ENCODE measurements at places on chromosomes 7 and 10.

DNA sequence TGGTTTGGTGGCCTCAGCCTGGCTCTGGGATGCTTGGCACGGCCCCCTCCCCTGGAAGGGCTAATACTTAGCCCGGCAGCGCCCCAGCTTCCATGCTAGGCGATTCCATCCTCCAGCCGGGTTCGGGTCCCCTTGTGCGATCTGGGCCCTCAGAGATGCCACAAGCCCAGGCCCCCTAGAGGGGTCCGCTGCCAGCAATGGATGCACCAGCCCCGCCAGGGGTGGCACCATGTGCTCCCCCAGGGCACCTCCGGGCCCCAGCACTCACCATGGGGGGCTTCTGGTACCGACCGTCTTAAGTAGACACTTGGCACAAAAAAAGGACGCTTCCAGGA is 125.7 kb upstream of the KCTD7 start:
- DNase-seq, result no peak

DNA sequence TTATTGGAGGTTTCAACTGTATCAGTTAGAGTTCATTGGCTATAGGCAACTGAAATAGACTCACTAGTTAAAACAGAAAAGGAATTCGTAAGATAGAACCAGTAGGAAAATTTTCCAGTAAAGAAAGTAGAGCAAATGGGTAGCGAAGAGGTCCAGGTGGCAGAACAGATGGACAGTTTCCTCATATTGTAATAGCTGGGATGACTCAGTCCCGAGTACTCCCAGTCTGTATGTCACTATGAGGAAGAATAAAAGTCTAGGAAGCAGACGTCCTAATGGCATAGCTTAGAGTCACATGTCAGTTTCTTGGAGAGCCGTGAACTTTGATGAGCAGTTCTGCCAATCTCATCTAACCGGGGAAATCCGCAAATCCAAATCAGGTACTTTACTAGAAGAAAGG is 95.3 kb downstream of the RNF32 start:
- no peak for DNase-seq

- peak; percentile 10 for DNase-seq
Observed at GRCh38 chr10:44689368-44689767, 221.8 kb upstream of the TMEM72 start.

- no peak for DNase-seq
Observed at GRCh38 chr10:70512149-70512639, 33.6 kb downstream of the PALD1 start.

DNA sequence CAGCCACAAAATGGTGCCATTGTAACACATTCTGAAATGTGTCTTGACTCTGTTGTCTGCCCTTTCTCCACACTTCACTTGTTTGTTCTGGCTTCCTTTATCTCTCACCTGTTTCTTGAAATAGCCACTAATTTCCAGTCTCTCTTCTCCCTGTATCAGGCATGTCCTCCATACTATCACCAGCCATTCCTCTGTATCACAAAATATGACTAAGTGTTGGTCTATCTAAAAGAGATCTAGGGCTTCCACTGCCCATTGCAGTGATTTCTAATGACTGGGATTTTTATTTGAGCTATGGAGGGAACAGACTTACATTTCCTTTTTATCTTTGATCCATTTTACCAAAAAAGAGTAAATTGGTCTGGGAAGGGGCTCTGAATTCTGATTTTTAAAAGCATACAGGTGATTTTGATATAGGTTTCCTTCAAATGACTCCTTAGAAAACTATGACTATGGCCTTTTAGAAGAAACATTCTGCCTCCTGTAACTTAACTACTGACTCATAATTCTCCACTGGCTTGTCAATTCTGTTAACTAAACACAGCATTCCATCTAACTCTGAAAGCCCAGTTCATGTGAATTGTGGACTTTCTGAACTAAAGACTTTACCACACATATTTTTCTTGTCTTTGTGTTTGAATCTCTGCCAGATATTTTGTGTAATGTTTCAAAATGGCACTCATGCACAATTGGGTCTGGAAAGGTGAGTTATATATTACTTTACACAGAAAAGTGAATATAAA is 1121.4 kb downstream of the XPNPEP1 start:
- no peak for DNase-seq

DNA sequence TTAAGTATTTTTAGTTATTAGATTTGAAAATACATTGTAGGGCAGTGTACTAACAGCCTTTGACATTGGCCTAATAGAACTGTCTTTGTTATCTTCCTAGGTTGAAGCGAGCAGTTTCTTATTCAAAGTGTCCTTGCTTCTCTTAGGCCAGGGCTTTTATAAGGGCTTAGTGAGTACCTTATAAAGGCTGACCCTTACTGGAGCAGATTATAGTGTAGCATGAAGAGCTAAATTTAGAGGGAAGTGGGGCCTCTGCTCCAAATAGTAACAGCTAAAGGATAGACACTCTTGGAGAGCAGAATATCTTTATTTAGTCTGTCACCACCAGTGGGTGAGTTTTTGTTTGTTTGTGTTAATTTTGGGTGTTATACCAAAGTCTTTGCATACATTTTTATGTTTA is 15.9 kb downstream of the BZW2 start:
- no peak for DNase-seq

DNA sequence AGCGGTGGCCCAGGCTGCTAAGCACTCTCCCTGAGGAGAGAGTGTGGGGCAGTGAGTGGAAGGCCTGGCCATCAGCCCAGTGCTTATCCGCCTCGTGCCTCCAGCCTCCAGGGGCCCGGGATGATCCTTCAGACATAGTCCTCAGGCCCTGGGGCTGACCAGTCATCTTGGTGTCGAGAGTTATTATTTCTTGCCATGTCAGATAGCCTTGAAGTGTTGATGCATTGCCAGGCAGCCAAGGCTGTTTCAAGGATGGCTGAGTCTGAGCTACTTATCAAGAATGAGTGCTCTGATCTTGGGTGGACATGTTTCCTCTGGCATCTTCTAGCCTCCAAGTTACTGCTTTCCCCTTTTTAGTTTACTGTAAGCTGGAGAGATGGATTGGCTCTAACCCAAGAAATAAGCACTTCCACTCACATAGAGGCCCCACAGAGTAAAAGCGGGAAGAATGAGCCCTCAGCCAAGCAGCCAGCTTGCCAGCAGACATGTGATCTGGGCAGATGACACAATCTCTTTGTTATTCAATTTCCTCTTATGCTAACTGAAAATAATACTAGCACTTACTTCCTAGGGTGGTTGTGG is 136.5 kb upstream of the NAMPT start:
- peak; percentile 35 for DNase-seq

DNA sequence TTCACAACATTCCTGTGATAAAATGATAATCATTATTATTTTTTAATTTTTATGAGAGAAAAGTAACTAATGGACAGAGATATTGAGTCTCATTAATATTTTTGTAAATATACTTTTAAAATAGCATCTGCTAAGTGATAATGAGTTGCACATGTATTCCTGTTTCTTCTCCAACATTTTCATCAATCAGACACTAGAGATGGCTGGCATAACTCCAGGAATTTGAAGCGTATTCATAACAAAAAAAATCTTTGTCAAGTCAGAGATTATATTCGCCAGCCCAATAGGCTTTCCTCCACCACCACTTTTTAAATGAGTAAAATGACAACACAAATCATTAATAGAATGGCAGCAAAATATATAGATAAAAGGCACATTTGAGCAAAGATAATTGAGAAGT is 524.0 kb upstream of the KCND2 start:
- DNase-seq, result no peak

DNA sequence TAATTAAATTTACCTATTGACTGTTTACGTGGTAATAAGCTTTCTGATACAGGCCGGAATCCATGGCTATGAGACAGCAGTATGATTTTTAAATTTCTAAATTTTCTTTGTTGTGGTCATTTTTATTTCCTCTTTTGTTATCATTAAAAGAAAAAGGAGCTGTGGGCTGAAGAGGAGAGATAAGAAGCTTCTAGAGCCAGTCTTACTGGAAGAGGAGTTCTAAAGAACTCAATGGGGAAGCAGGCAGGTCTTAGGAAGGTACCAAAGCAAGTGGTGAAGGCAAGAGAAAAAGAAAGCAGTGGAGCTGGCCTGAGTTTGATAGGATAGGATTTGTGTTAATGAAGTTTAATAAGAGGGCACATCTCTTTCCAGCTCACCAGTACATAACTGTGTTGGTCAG is 1187.8 kb downstream of the CNTNAP2 start:
- no peak for DNase-seq

DNA sequence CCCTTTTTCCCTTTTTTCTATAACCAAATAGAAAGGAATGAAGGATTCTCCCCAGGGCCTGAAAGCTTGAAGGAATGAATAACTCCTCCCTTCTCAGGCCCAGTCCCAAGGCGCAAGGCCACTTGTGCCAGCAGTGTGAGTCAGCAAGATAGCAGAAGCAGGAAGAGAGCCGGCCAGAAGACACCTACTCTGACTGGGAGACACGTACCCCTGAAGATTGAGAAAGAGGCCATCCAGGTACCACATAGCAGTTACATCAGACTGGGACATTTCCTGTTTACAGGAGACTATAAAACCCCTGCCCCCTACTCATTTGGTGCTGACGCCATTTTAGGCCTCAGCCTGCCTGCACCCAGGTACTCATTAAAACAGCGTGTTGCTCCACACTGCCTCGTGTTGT is 65.5 kb downstream of the LRRC17 start:
- peak; percentile 28 for DNase-seq

- no peak for DNase-seq
Observed at GRCh38 chr10:3272300-3272699, 99.7 kb upstream of the PITRM1 start.

DNA sequence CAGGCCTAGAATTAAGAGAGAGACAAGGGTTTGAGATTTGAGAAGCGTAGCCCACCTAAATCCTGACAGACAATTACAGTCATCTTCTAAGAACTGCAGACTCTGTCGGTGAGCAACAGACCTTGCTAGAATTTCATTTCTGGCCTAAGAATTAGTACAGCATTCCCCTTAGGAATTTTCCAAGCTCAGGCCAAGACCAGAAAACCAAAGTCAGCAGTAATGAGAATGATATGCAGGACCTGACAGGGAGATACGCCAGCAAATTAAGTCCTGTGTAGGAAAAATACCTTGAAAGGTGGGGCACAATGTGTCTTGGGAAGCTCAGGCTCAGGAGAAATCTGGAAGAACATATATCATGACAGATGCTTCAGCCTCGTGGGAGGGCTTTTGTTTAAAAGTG is 52.7 kb upstream of the HERPUD2 start:
- no peak for DNase-seq

DNA sequence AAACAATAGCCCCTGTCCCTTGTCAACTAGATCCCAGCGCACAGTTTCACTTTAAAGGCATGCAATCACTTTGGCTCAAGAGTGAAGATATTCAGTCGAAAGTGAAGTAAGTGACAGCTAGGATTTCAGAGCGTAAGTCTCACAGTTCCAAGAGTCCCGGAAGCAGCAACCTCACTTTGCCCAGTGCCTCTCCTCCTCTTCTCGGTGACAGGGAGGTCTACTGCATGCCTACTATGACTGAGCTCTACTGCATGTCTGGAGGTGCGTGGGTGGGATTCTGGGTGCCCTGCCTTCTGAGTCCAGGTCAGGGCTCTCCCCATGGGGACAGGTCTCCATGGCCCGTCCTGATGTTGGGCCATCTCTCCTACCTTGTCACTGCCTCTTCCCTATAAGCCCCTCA is 17.0 kb downstream of the PRKCQ start:
- DNase-seq, result no peak

DNA sequence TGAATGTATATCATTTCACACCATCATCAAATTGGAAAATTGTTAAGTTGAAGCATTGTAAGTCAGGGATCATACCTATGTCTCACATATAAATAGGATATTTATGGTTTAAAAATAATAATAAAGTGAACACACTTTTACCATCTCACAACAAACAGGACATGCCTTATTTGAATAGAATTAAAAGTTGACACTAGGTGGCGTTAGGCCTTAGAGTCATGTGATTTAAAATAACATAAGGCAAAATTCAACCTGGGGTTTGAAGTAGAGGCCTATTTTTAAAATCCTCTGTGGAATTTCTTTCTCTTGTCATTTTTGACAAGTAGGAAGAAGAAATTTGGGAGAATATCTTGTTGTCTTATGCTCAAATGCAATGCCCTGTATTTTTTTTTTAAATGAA is 184.7 kb upstream of the PCDH15 start:
- DNase-seq, result no peak

DNA sequence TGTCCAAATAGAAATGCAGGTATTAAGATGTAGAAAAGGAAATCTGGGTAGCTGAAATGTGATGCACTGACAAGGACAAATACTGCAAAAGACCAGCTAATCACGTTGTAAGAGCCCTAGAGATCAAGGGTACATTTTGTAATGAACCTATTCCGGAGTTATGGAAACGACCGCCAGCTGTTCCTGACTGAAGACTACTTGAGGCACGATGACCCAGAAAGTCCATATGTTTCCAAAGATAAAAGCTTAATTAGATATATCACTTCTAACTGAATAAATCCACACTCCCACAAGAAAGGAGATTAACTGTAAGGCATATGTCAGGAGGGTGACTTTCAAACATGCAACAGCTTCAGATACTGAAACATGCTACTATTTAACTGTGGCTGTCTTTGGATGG is 253.5 kb downstream of the NSUN6 start:
- DNase-seq, result no peak

DNA sequence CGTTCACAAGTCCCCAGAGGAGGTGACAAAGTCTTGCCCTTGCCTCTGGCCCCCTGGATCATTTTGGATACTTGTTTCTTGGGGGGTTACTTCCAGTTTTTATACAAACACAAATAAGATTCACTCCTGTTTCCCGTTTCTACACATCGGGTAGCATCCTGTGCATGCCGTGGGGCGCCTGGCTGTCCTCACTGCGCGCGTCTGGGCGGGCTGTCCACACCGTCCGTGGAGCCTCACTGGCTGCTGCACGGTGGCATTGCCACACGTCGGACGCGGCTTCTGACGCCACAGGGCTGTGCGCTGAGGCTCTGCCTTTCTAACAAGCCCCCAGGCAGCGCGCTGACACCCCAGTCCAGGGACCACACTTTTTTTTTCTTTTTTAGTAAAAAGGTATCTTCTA is 18.4 kb downstream of the BNIP3 start:
- no peak for DNase-seq

- peak; percentile 16 for DNase-seq
Observed at GRCh38 chr7:41472427-41473125, 230.3 kb downstream of the INHBA start.
